NCI-H82 (cell line): ENCODE measurements at places on chromosomes 3 and 15.

DNA sequence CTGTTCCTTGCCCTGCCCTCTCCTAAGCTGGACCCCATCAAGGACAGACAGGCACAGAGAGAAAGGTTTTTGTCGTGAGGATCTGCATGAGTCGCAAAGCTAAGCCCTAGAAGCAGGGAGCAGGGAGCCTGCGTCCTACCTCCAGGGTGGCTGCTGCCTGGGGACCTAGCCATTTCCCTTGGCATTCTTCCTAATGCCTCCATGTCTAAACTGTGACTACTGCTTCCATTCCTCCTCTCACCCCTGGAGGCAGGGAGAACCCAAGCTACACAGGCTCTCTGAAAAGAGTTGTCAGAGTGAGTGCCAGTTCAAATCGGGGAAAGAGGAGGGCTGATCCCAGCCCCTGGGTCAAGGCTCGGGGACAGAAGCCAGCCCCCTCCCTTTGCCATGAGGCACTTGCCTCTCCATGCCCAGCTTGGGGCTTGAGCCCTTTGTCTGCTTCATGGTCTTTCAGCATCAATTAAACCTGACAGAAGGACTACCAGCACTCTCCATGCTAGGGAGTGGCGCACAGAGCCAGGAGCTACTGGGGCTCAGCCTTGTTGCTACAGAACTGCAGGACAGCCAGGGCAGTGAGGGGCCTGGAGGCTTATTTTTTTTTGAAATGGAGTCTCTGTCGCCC, 2.4 kb downstream of the GCHFR start:
- DNase-seq = no peak

GRCh38 chr3:52845691-52846431, 11.0 kb upstream of the MUSTN1 start:
- DNase-seq = no peak

- DNase-seq = no peak
These were observed 1.7 kb upstream of the RBP2 start for GRCh38 chr3:139477710-139478640.

DNA sequence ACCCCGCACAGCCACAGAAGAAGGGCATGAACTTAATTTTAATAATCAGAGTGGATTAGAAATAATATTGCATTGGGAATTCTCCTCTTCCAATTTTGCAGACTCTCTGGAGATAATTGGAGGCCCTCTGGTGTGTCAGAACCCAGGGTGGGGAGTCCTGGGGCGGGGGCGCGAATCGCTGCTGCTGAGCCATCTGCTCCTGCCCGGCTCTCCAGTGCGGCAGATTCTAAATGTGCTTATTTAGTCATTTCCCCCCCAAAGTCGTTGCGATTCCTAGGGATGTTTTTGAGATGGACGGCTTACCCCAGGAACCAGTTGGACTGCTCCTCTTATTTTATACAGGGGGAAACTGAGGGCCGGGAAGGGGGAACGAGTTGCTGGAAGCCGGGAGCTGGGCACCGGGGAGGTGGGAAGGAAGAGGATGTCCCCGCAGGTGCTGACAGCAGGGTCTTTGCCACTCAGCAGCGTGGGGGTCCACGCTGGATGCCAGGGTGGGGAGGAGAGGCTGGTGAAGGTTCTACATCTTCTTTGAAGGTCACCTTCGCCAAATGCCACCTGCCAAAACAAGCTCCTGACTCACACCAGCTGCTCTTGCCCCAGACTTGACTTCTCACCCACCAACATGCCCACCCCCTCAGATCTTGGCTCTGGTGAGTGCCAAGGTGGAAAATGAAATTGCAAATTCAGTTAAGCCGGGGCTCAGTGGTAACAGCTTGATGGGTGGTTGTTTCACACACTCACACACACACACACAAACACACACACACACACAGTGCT, 91.3 kb upstream of the PRR23E start:
- DNase-seq = no peak

DNA sequence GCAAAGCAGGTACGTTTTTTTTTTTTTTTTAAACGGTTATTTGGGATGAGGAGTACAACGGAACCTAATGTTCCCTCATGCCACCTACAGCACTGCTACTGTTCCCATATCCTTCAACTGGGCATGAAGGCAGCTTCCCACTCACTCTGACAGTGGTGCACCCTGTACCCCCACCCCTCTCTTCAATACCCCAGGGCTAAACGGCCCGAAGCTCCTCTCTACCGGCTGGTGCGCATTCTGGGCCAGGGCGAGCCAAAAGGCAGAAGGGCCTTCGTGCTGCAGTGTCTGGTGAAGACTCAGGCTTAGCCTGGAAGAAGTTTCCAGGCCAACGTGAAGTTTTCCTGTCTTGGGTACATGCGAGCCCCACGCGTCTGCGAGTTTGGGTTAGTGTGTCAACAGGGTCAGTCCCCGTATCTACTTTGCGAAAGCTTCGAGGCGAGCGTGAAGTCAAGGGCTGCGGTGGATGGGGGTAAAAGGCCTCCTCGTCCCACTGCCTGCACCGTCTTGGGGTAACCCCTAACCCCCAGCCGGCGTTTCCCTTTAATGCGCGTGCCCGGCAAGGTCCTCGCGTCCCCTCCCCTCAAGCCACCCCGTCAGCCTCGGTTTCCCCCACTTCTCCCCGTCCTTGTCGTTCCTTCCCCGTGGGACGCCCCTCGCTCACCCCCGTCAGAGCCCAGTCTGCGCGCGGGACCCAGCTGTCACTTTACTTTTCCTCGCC, 765 bp upstream of the UBE2E2 start:
- DNase-seq = no peak

DNA sequence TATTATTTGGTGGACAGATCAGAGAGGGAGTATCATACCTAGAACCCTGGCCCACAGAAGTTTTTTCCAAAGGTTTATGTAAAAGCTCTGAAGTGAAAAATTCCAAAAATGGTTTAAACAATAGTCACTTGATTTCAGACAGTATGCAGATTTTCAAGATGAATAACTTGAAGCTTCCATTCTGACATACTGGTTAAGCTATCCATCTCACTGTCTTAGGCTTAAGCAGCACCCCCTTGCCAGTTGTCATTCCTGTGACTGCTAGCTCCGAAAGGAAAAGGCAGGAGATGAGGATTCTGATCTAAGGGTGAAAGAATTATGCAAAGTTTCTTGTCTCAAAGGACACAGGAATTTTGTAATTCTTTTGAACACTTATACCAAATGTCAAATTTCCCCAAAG, 337.5 kb upstream of the THBS1 start:
- no peak for DNase-seq
